ENCODE measurements at places on chromosomes 2 and 18.

- DNase-seq, result no peak
Observed at GRCh38 chr2:185456517-185456916, 282.1 kb upstream of the FSIP2 start.

DNA sequence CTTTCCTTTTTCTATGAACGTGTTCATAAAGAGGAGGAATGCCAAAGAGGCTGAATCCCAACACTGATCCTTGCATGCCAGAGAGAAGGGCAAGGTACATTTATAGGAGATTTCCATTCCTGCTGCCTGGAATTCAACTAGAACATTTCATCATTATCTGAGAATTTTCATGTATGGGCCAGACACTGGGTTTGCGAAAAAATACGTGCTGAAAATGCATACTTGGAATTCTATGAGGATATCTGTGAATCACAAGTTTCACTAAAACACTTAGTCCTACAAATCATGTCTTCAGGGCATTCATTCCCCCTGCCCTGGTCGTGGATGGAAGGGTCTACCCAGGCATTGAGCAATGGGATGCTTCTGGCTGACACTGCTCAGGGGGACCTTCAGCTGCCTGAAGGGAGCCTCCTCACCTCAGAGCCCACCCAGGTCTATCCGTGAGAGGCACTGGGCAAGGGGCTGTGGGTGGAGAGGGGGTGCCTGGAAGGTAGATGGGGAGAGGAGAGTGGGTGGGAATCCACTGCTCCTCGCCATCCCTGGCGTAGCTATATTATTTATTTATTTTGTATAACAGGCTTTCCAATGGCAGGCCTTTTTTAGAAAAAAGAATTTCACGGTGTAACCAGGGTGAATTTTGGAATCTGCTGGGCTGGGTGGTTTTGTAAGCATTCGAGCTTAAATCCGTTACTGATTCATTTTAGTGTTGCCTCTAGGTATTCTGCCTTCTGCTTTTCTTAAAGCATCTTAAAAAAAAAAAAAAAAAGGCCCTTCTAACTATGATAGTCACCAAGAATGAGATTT, 560.6 kb upstream of the ID2 start:
- no peak for DNase-seq

DNA sequence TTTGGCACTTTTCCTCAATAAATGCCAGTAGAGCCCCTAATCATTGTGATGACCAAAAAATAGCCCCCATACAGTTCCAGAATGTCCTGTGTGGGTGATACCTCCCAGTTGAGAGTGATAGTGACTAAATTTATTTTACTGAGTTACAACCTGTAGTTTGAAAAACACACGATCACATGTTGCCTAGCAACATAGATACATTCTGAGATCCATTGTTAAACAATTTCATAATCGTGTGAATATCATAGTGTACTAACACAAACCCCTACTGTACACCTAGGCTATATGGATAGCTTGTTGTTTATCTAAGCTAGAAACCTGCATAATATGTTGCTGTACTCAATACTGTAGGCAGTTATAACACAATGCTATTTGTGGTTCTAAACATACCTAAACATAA, 30.6 kb downstream of the KCMF1 start:
- no peak for DNase-seq

DNA sequence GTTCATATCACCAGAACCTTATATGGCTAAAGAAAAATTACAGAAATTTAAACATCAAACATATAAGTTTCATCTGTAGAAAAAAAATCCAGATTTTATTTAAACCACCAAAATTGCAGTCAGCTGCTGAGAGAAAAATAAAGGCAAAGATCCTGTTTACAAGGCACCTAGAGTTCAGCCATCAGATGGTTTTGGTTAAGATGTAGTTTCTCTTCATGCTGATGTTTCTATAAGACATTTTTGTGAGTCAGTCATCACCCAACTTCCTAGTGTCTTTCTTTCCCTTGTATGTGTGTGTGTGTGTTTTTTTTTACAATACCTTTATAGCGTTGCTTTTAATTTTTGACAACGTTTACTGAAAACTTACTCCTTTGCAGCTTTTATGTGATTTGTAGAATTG, 26.1 kb upstream of the MMADHC start:
- DNase-seq, result no peak

DNA sequence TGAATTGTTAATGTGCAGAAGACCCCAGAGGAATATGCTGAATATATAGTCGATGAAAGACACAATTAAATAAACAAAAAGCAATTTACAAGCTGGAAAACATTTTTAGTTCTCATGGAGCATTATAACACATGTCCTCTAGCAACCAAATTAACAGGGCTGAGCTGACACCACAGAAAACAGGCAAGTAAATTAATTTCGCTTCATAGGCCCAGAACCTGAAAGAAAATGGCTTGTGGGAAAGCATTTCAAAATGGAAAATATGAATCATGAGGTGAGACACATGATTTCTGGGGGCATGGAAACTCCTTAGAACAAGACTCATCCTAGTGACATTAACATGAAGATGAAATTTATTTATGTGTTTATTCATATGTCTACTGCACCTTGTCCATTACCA, 25.0 kb upstream of the RNF152 start:
- DNase-seq, result no peak

GRCh38 chr18:29556070-29556469, 1379.1 kb upstream of the CDH2 start:
- no peak for DNase-seq

DNA sequence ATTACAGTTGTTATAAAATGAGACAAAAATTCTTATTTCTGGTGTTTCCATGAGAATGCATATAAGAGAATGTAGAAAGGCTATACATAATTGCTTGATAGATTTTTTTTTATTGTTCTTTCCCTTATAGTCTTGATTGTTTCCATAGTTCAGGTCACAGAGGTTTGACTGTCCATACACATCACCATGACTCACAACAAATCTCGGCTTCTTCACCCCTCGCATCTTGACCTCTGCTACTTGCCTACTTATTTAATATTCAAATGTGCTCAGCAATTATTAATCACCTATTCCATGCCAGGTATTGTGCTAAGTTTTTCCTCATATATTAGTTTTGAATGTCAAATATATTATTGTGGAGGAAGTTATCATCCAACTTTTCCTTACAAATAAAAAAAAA, 789.6 kb downstream of the RNF144A start:
- DNase-seq, result no peak

DNA sequence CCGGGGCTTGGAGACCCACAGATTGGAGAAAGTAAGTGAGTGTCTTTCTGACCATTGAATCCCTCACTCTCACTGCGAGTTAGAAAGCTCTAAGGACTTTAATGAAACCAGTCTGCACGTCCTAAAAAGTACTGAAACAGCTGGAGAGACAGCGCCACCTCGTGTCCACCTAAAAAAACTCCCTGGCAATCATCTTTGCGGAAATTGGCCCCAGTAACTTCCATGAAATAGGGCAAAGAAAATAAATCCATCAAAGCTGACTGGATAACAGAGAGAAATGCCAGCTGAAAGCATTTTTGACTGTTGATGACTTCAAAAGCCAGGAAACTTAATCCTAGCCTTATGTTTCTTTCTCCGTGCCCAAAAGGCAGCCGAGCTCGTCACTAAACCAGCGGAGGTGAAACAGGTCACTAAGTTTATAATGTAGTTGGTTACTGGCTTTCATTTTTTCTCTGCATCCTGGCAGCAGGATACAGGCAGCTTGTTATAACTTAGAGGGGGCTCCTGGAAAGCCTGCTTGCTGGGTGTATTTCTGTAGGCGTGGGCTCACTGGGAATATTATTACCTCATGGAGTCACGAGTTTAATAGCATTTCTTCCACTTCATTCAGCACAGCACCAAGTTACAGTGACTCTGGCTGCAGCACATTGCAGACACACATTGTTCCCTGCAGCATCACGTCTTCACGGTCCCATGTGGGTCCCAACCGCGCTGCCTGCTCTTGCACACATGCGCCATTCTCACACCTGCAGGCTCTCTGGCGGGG, 266.5 kb downstream of the HRH4 start:
- DNase-seq, result no peak

DNA sequence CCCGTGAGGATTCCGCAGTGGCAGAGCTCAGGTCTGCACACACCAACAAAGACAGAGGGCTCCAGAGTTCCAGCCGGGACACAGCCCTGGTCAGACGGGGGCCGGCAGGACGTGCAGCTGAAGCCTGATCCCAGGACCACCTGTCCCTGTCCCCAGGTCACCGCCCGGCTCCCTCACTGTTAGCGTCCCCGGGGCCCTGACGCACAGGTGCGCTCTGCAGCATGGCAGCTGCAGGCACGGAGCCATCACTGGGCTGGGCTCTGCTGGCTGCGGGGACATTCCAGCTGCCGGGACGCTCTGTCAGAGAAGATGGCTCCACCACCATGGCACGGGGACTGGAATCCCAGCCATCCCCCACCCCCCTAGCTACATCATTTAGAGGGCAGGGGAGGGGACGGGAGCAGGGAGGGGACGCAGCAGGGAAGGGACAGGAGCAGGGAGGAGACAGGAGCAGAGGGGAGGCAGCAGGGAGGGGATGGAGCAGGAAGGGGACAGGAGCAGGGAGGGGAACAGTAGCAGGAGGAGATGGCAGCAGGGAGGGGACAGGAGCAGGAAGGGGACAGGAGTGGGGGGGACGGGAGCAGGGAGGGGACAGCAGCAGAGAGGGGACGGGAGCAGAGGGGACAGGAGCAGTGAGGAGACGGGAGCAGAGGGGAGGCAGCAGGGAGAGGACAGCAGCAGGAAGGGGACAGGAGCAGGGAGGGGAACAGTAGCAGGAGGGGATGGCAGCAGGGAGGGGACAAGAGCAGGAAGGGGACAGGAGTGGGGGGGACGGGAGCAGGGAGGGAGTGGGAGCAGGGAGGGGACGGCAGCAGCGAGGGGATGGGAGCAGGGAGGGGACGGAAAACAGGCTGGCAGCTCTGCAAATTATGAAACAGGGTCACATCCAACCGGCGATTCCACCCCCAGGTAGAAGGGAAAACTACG, 39.8 kb downstream of the SLC66A2 start:
- DNase-seq, result no peak

DNA sequence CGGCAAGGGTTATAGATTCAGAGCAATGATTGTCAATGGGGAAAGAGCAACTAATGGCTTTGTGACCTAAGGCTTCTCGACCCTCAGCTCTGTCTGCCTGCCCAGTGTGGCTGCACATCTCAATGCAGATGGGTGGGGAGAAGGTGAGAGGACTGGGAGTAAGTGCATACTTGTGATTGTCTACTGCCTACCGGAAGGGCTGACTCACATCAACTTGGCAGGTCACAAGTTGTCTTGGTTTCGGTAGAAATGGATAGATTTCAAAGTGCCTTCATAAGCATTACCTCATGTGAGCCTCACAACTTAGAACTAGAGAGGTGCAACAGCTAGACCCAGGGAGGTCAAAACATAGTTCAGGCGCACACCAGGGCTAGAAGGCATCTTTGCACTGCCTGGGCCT, 29.4 kb downstream of the STAT1 start:
- DNase-seq, result no peak

GRCh38 chr2:45275806-45276205, 266.6 kb upstream of the SIX2 start:
- no peak for DNase-seq

GRCh38 chr18:27922780-27923179, 254.2 kb downstream of the CDH2 start:
- no peak for DNase-seq

GRCh38 chr2:3193443-3194330, 183.9 kb downstream of the EIPR1 start:
- no peak for DNase-seq

- DNase-seq, result no peak
Observed at GRCh38 chr2:66596256-66596655, 161.3 kb downstream of the MEIS1 start.
